SHP77 (cell line): ENCODE measurements at places on chromosomes 4 and X.
A peak's percentile ranks its signal among the peaks of the same experiment; 100 is the strongest.

GRCh38 chr4:54499308-54500074 is 158.3 kb upstream of the KIT start:
- no peak for DNase-seq

DNA sequence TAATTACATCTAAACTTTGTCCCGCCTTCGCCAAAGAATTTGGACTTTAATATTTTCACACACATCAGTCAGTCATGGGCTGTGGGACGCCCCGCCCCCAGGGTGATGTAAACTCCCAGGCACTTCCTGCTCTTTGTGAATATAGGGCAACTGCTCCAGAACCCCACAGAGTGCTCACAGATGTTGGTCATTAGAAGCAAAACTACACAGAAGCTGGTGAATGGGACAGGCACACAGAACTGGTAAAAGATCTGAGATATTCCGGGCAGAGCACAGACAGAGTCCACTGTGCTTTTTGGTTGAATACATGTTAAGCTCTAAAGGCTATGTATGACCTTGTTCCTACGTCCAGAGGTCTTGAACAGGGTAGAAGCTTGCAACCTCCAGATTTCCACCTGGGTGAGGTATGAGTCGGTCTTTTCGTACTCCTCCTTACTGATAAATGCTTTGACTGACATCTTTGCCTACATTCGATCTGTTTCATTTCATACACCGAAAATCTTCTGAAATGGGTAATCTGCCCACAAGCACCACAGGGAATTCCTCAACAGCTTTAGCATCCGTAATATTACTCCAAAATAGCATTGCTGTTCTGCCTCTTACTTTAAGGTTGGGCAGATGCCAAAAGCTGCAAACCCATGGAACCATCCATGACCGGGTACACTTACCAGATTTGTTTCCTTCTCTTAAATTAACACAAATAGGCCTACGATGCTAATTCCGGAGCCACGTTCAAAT is 144.6 kb downstream of the AMELX start:
- DNase-seq = peak; percentile 0

GRCh38 chrX:132984058-132984650 is 25.7 kb upstream of the HS6ST2 start:
- no peak for DNase-seq

- DNase-seq = no peak
Observed at GRCh38 chr4:26860922-26861433, 337 bp downstream of the STIM2 start.

- DNase-seq = peak; percentile 68
Observed at GRCh38 chr4:121252224-121252806, 88.2 kb upstream of the TNIP3 start.

DNA sequence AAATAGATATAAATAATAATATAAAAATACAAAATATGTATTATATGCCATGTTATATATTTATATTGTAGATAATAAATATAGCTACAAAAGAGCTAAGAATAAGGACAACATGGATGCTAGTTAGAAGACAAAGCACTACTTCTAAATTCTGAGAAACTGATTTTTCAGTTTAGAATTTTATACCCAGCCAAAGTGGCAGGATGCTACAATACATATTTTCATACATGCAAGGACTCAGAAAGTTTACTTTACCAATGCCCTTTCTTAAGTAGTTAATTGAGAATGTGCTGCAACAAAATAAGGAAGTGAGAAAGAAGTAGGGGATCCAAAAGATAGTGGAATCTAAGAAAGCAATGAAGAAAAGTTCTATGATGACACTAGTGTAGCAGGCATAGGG is 64.5 kb downstream of the PDE5A start:
- no peak for DNase-seq

GRCh38 chr4:139692309-139693012 is 26.8 kb downstream of the MGST2 start:
- DNase-seq = no peak

- no peak for DNase-seq
Observed at GRCh38 chrX:109300415-109300814, 181.5 kb downstream of the GUCY2F start.

- no peak for DNase-seq
Observed at GRCh38 chr4:87251106-87251505, 30.7 kb upstream of the KLHL8 start.

DNA sequence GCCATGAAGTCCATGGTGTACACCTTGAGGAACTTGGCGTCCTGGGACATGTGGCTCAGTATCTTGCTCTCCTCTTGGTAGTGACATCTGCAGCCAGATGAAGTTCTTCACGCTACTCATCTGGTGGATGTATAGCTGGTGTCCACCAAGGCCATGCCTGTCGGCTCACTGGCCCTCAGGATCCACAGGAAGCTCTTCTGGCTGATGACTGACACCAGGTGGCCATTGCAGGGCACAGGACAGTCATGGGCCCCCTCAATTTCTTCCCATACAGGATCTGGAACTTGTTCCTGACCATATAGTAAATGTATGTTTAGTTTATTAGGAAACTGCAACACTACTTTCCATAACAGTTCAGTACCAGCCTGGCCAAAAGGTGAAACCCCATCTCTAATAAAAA is 10.3 kb upstream of the CLCN5 start:
- DNase-seq = no peak

DNA sequence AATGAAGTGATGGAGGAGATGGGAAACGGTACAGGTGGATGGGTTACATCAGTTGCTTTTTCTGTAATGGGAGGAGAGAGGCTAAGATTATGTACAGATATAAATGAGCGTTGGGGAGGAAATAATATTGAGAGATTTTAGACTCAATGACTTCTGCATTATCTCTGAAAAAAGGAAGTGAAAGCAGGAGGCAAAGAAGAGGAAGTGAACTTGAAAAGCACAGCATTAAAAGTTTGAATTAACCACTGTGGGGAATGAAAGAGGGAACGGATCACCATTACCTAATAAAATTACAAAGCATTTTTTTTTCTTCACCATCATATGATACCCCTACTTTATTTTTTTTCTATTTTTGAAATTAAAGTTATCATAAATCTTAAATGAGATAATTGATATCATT is 1025.5 kb downstream of the RPA4 start:
- no peak for DNase-seq

DNA sequence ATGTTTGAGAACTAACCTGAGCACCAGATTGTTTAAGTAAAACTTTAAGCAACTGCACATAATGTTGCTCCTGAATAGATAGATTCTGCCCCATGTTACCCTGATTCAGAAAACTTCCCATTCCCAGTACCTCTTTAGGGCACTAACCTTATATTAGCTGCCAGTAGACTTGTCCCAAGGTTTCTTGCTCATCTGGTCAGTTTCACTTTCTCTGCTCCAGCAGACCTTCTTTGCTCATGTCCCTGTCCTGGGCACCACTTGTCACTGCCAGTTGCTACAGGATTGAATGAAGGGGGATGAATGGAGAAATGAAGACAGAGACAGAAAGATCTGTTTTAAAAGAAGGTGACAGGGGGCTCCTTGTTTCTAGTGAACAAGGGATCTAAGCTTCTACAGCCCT is 65.2 kb upstream of the UGT2B10 start:
- DNase-seq = no peak

- DNase-seq = no peak
Observed at GRCh38 chr4:77183777-77184420, 26.9 kb downstream of the CCNG2 start.

DNA sequence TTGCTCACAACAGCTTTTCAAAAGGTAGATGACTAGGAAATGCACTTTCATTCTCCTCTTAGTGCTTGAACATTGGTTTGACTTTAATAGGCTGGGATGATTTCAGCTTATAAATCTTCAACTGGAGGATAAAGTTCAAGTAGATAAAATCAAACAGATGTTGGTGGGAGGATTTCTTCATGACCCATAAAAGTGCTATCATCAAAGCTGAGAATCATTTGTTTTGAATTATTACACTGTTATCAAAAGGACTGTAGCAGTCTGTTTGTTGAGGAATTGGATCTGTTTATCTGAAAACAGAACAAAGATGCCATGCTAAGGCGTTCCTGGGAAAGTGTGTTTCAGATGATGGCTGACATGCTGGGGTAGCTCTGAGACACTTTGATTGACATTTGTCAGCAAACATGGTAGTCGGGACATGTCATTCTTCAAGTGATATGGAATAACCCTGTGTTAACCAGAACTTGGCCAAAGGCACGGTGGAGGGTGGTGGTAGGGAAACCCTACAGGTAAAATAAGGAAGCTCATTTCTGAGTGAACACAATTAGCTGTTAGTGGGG is 304.0 kb upstream of the PITX2 start:
- DNase-seq = no peak
